Motor neuron (in vitro differentiated cells): ENCODE measurements at places on chromosomes 2 and 18. TPM values are rescaled to one million over a fixed set of nuclear protein-coding genes. Genes with fewer than 3 reads are reported as not detected.

Gene ARHGAP28
- 5.4 and 7.2 TPM in 2 replicates for total RNA-seq

Gene COL3A1
- total RNA-seq, result 0.05 and 0.14 TPM in 2 replicates

Gene POTEC
- total RNA-seq, result 0.16 and 0.20 TPM in 2 replicates

Gene WNT10A
- total RNA-seq, result 0.14 TPM in 1 of 2 replicates, not detected in the other

Gene UGT1A5
- total RNA-seq, result 0.19 TPM in 1 of 2 replicates, not detected in the other

Gene ABCB11
- 0.20 and 0.22 TPM in 2 replicates for total RNA-seq

Gene PMAIP1
- total RNA-seq, result 31.5 and 36.7 TPM in 2 replicates

Gene ATP6V1B1
- 0.31 and 3.7 TPM in 2 replicates for total RNA-seq

Gene MRPS5
- 47.9 and 49.6 TPM in 2 replicates for total RNA-seq

Gene MPV17
- total RNA-seq, result 72.1 and 80.3 TPM in 2 replicates

Gene FLACC1
- total RNA-seq, result 1.3 and 1.8 TPM in 2 replicates

Gene SLC30A3
- 0.22 and 0.36 TPM in 2 replicates for total RNA-seq

Gene UPP2
- total RNA-seq, result 0.15 TPM in 1 of 2 replicates, not detected in the other

Gene HES6
- total RNA-seq, result 34.3 and 38.6 TPM in 2 replicates

Gene FEV
- 0.87 and 0.95 TPM in 2 replicates for total RNA-seq

DNA sequence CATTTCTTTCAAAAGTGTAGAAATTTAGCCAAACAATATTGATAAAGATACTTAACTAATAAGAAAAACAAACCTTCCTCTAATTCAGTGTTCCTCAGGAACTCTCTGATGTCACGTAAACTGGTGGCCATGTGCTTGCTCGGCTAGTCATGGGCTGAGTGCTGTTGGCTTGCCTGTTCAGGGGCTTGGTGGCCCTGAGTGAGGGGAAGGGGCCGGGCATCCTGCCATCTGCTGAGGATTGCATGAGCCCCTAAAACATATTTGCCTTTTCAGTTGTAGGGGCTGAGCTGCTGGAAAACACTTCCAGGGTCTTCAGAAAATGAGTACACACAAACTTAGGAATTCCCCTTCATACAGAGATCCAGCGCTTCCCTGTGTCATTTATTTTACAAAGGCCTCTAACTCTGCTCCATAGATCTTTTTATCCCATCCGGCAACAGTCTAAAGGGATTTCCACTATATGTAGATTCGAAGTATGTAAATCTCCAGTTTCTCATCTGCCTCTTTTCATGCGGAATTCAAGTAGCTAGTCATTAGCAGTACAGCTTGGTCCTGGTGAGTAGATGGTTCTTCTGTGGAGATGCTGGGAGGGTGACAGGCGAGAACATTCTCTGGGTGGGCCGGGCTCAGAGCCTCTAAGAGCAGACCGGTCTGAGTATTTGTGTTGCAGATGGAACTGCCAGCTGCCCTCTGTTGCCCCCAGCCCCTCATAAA is 20.1 kb upstream of the NFATC1 start:
- no peak for ATAC-seq

- no peak for ATAC-seq
These were observed 166.3 kb upstream of the NYAP2 start for GRCh38 chr2:225233234-225233633.

GRCh38 chr18:9334973-9335696 is 562 bp downstream of the TWSG1 start:
- ATAC-seq, result no peak

GRCh38 chr2:84971510-84972206 is 697 bp downstream of the KCMF1 start:
- ATAC-seq, result peak; percentile 57

GRCh38 chr2:136001131-136001530 is 15.7 kb upstream of the DARS1 start:
- ATAC-seq, result no peak

DNA sequence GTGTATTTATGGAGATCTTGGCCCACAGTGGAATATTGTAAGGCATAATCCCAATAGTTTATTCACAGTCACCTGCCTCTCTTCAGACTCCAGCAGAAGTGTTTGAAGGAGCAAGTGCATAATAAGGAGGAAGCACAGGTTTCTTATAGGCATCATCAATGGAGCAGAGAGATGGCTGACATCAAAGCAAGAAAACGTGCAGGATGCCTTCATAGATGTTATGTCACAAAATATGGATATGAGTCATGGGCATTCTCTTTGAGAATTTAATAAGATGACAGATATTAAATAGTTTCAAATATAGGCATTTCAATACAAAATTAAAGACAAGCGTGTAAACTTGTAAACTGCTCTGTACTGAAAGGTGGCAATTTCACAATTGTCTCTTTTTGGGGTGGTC is 4.0 kb upstream of the RND3 start:
- ATAC-seq, result no peak

DNA sequence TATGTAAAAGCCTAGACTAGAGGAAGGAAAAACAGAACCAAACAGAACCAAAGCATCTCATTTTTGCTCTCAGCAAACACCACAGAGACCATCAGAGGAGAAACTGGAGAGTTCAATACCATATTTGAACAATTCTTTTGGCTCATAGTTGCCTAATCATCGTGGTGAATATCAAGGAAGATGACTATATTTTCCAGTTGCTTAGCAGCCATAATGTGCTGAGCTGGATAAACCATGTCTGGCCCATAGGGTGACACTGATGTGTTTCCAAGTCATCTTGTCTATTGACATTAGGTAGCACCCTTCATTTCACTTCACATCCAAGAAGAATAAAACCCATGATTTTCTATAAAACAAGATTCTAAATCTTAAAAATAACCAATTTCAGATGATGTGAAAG is 5.9 kb upstream of the XRCC5 start:
- no peak for ATAC-seq

DNA sequence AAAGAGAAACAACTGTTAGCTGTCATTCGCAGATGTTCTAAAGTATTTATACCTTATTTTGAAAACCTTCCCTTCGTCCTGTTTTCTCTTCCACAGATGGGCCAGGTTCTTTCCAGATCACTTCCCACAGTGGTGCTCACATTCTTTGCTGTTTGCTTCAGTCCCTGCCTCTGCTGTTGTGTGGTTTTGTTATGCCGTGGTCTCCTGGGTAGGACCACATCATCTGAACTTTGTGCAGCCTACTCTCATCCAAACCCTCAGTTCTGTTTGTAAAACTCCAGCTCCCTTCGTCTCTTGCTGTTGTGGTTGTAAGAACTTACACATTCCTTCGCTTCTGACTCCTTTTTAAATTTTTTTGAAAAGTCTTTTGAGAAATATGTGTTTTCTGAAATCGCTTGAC is 38.1 kb downstream of the ZNF236 start:
- no peak for ATAC-seq

DNA sequence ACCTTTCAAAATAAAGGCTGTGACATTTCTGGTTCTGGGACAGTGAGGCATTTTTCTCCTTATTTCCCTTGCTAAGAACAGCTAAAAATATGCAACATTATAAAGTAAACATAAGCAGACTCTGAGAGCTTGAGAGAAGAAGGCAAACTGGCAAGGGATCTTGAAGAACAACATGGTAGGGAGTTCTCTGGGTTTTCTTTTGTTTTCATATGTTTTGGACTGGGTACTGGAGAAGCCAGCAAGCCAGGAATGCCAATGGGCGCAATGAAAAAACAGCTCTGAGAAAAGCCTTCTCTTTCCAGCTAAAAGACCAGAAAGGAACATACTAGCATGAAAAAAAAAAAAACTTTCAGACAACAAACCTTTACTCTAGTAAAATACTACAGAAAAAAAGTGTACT is 351.4 kb upstream of the HS6ST1 start:
- ATAC-seq, result no peak

GRCh38 chr2:132754867-132755472 is 85.0 kb upstream of the LYPD1 start:
- peak; percentile 22 for ATAC-seq

GRCh38 chr2:176297067-176297466 is 27.8 kb downstream of the MTX2 start:
- ATAC-seq, result peak; percentile 98

DNA sequence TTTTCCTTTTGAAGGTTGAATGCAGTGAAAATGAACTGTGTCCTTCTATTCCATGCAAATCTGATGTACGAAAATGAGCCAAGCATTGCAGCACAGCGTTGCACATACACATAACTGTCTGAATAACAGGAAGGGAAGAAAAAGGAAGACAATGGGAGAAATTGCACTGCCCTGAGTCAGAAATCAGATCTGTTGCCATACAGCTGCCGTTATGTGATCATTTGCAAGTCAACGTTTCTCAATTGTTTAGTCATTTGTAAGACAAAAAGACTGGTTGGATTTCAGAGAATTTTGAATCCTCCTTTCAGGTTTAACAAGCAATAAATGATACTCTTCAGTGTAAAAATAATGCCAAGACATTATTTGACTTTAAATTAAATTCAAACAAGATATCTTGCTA is 284.1 kb downstream of the DSEL start:
- ATAC-seq, result peak; percentile 70

DNA sequence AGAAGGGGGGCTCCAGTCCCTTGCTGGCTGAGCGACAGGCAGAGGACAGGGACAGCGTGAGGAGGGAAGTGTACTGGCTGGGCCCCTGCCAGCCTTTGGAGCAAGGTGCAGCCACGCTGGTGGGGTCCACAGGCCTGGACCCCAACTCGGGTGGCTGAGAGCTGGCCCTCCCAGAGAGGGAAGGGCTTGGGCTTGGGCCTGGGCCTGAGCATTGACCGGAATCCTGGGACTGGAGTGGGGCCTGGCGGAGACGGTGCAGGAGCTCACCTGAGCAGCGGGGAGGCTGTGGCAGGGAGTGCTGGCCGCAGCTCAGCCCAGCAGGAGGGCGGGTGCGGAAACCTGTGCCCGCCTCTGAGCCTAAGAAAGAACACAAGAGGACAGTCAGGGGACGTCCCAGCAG is 27.9 kb downstream of the KCNIP3 start:
- no peak for ATAC-seq

GRCh38 chr2:54952978-54953456 is 97.2 kb downstream of the RTN4 start:
- no peak for ATAC-seq

DNA sequence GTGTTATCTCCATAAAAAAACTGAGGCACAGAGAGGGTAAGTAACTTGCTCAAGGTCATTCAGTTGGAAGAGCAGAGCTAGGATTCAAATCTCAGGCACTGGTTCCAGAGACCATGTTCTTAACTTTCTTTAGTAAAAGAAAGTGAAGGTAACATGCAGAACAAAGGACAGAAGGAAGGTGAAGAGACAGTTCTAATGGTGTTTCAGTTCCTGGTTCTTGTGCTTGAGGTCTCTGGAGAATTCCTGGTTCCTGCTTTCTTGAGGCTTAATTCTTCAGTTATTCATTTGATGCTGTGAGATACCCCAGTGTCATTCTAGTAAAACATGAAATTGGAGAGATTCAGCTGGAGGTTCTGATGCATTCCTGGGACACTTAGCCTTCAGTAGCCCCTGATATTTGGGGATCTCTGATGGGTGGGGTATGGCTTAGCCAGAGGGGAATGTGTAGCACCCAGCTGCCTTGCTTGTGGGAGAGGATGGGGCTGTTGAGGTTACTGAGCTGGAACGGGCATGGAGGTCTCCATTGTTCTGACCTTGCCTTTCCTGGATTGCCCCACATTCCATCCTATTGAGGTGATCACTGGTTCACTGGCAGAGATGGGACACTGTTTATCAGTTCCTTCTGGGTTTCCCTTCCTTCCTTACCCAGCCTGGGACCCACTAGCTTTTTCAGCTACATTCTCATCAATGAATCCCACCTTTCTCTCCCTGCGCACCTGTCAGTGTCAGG is 46.8 kb downstream of the SEMA4F start:
- ATAC-seq, result no peak

- no peak for ATAC-seq
These were observed 48.5 kb upstream of the EPC2 start for GRCh38 chr2:148596018-148596417.

DNA sequence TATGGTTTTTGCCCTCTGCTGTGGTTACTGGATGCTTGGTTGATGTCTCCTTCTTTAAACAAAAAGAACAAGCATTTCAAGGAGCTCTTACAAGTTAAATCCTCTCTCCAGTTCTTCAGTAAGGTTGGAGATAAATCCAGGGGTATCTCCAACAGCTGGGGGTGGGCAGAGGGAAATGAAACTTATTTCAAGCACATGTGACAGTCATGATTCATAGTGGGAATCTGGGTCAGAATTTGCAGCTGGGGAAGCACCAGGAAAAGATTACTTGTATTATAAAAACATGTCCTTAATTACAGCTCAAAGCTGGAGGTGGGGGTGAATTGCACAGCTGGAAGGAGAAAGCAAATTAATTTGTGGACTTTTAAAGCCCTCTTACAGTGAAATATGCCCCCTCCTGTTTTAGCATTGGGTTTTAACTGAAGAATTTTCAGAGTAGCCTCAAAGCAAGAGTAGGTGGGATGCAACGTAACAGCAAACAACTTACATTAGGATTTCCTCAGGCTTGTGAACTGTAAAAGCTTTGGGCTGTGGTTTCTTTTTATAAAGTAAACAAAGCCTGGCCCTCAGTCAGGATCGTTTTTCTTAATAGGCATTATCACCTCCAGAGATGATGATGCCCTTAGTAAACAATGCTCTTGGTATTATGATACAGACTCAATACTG is 596.4 kb downstream of the NYAP2 start:
- ATAC-seq, result no peak

GRCh38 chr2:102331311-102331980 is 20.1 kb downstream of the IL1RL1 start:
- no peak for ATAC-seq

GRCh38 chr18:43160509-43160908 is 45.0 kb upstream of the RIT2 start:
- no peak for ATAC-seq

DNA sequence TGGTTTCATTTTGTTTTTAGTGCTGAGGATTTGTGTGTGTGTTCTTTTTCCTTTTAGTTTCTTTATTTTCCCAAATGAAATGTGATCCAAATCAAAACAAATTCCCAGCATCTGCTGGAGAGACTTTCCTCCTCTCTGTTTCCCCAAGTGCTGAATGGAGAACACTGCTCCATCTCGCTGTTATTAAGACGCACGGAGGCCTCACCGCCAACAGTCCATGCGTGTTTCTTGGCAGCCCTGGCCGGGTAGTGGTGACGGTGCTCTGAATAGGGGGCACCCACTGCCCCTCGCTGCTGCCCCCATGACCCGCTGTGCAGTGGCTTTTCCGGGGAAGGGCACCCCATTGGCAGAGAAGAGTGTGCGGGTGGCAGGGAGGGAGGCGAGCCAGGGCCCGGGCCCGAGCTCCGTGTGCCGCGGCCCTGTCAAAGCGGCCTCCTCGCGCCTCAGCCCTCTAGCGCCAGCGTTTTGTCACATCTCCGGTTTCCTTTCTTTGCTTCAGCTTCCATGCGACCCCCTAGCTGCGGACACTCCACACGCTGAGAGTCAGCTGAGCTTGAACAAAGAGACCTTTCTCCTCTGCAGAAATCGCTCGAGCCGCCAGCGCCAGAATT is 473.7 kb upstream of the SALL3 start:
- ATAC-seq, result peak; percentile 92
